ENCODE measurements at places on chromosomes 3 and 15.

DNA sequence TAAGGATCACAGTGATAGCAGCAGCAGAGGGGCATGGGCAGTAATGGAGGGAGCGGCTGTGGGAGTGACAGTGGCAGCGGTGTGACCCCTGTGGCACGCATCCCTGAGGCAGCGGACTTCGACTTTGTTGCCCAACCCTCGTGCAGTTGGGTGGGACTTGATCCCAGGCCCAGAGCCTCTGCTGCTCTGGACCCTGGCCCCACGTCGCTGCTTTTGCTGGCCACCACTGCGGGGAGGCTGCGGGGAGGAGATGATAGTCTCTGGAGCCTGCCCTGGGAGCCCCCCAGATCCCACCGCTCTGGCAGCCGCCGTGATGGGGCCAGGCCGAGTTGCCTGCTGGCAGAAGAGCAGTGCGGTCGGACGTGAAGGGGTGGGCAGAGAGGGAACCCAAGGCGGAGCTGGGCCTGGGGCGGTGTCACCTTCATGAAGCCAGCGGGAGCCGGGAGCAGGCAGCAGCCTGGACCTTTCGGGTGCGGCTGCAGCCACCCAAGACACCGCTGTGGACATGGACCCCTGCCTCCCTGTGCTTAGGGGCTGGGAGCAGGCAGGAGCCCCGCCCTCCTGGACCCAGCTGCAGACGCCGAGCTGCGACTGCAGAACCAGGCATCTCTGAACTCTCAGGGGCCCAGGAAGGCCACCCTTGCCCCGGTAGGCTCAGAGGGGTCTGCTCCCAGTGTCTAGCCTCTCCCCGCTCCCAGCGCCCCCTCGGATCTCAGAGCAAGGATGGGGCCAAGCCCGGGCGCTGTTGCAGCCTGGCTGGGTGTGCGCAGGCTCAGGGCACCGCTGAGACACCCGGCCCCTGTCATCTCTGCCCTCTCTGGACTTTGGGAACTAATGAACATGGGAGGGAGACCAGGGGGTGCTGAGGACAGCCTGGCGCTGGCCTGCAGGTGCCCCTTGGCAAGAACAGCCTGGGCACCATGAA is 38.3 kb downstream of the COMMD2 start:
- no peak for DNase-seq

GRCh38 chr15:98282656-98283332 is 322.3 kb downstream of the ARRDC4 start:
- DNase-seq = no peak

- DNase-seq = peak; percentile 38
These were observed 263.5 kb upstream of the CFAP20DC start for GRCh38 chr3:59313365-59313764.

GRCh38 chr15:68353421-68354135 is 76.0 kb downstream of the FEM1B start:
- DNase-seq = no peak

- no peak for DNase-seq
These were observed 101.3 kb upstream of the HES1 start for GRCh38 chr3:194034346-194035336.

GRCh38 chr3:11643201-11643603 is 513 bp downstream of the VGLL4 start:
- no peak for DNase-seq

DNA sequence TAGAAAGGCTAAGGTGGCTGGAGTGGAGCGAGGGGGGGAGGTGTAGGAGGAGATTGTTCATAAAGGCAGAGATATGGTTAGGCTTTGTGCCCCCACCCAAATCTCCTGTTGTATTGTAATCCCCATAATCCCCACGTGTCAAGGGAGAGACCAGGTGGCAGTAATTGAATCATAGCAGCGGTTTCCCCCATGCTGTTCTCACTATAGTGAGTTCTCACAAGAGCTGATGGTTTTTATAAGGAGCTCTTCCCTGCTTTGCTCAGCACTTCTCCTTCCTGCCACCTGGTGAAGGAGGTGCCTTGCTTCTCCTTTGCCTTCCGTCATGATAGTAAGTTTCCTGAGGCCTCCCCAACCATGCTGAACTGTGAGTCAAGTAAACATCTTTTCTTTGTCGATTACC is 64.7 kb upstream of the CFAP161 start:
- no peak for DNase-seq

GRCh38 chr3:152574461-152575079 is 260.4 kb upstream of the P2RY1 start:
- peak; percentile 2 for DNase-seq

Measured in stimulated activated CD4-positive, alpha-beta T cell treated with anti-CD3 and anti-CD28 coated beads, Interleukin-4, amount 100 ng/mL, for 48 hours (primary cell).